ENCODE measurements at places on chromosomes 1 and 21.

DNA sequence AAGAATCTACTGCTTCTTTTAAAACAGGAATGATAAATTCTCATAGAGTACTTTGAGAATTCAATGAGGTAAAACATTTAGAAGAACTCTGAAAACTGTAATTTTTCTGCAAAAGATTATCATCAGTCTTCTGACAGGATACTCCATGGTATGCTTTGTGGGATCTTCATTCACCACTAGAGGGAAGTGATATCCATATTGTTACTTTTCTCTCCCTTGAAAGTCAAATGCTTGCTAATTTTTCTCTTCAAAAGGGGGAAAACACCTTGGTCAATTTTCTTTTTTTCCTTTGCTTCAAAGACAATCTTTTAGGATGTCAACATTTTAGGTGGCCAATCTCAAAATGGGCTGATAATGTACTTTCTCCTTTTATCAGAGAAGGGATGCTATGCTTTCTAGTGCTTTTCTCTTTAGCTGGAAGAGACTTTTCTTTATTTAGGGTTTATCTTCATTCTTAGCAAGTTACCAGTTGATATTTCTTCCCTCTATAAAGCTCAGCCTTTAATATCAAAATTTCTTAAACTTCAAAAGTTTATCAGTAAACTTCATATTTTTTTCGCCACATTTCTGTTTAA lies 95.5 kb downstream of the NEGR1 start:
- DNase-seq: peak; percentile 28

GRCh38 chr1:239382666-239383065 lies 3.7 kb upstream of the CHRM3 start:
- DNase-seq: no peak

DNA sequence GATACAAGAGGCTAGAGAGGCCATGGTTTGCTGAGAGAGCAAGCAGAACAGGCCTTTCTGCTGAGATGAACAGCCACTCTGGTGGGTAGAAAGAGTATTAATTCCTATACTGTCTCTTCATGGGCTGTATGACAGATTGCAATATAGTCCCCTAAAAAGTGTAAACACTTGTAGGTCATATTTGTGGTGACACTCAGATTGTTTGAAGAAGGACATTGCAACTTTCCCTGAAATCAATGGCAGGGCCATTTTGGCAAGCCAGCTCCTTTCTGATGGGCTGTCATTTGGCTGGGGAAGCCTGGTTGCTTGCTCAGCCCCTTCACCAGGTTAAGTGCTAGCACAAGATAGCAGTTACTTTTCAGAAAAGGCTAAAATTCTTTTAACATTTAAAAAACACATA lies 27.5 kb downstream of the RAB4A start:
- DNase-seq: no peak

- peak; percentile 12 for DNase-seq
These were observed 96.9 kb downstream of the NEK7 start for GRCh38 chr1:198253668-198254067.

DNA sequence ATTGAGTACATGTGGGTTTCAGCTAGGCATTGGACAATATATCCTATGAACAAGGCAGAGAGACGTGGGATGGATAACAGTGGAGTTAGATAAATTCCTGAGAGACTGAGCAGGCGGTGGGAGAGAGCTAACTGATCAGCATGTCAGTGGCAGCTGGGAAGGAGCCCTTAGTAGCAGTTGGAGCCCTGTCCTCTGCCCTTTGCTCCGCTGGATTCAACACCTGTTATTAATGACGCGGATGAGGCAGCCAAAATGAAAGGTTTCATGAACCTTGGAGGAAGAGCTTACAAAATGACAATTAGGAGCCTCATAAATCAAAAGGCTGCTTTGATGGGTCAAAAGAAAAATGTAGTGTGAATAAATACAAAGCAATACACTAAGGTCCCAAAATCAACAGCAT lies 16.1 kb downstream of the UBIAD1 start:
- DNase-seq: no peak
